Hematopoietic multipotent progenitor cell (in vitro differentiated cells): ENCODE measurements at places on chromosomes 4 and X. TPM values are rescaled to one million over a fixed set of nuclear protein-coding genes. Genes with fewer than 3 reads are reported as not detected.

WDR17 gene
- total RNA-seq, result 3.2 TPM

- no peak for DNase-seq
These were observed 111.9 kb upstream of the PPARGC1A start for GRCh38 chr4:24001486-24002329.

RNF212 gene
- total RNA-seq, result 1.1 TPM

LRCH2 gene
- total RNA-seq, result 0.54 TPM

DNA sequence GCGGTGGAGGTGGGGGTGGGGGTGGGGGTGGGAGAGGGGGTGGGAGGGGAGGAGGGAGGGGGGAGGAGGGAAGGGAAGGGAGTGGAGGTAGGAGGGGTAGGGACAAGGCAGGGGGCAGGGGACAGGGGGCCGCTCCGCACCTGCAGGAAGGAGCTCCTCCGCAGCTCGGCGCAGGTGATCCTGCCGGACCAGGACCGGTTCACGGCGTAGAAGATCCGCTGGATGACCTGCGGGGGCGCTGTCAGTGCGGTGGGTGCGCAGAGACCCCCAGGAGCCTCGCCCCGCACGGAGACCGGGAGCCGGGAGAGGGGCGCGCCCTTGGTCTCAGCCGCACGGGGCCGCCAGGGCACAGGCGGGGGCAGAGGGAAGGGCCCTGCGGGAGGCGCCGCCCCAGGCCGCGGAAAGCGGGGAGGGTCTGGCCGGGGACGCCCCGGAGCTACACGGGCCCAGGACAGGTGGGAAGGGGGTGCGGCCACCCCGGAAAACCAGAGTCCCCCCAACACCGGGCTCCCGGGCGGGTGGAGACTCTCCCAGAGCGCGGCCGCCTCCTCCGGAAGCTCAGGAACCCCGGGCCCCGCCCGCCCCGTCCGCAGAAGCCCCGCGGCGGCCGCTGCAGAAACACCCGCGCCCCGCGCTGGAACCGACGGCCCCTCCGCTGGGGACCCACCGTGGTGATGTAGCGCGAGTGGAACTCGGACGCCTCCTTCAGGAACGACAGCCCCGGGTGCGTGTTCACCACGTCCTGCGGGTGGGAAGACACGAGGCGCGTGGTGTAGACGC lies 27.6 kb upstream of the GTPBP6 start:
- DNase-seq, result no peak

- DNase-seq, result no peak
These were observed 96.6 kb upstream of the LRPAP1 start for GRCh38 chr4:3628868-3629175.

SLC6A14 gene
- not detected for total RNA-seq

ZNF732 gene
- total RNA-seq, result not detected

DNA sequence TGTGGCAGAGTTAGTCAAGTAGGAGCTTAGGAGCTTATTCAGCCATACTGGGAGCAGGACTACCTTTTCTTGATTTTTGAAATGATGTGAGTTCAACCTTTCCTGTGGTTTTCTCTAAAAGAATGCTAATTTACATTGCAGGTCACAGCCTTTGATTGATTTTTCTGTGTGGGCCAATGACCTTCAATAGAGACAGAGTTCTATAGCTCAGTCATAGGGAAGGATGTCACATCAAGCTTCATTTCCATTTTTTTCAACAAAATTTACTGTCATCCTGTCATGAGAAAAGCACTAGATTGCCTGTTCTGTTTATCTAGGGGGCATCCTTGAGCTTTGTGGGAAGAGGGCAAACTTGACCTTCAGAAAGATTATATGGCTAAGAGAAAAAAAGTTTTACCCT lies 448.7 kb downstream of the MID1IP1 start:
- DNase-seq, result no peak

FOXR2 gene
- total RNA-seq, result not detected

- no peak for DNase-seq
These were observed 487.2 kb upstream of the LCORL start for GRCh38 chr4:18508786-18509185.

DUSP21 gene
- not detected for total RNA-seq

DNA sequence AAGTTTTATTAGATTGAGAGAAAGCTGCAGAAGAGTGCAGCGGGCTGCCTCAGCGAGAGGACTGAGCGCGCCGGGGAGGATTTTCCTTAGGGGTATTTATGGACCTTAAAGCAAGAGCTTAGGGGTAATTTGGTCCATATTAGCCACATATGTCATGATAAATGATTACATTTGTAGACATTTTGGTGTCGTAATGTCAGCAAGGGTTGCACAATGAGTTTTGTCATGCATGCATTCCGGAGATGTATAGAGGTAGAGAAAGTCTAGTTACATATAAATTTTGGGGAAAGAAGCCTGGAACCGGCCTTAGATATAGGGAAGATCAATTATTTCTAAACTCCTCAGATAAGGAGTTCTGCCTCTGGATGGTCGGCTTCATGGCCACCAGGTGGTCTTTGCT lies 10.0 kb downstream of the MGST2 start:
- no peak for DNase-seq

DNA sequence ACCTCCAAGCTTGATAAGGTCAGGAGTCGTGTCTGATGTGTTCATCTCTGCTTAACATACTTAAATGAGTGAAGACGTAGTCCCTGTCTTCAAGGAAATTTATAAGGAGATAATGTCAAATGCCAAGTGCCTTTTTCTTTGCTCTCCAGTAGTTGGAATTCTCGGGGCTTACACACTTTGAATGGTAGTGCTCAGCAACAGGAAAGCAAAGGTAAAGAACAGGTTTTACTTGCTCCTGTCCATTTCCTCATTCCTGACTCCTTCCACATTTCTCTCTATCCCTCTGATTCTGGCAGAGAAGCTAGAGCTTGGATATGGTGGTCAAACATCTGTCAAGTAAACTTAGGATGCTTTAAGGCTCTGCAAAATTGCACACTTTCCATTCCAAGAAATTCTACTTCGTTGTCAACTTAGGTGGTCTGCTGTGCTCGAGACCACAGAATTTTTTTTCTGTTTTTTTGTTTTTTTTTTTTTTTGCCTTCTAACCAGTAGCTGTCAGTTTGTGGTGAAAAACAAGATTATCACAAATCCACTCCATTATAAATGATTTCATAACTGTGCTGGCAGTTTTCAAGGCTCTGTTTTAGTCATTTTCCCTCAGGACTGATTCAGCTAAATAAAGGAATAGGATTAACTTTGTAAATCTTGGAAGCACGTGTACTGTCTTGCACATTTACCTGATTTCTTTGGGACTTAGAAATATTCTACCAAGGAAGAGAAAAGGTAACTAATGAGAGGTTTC lies 180.8 kb upstream of the ANXA3 start:
- DNase-seq, result no peak

BGN gene
- not detected for total RNA-seq

DNA sequence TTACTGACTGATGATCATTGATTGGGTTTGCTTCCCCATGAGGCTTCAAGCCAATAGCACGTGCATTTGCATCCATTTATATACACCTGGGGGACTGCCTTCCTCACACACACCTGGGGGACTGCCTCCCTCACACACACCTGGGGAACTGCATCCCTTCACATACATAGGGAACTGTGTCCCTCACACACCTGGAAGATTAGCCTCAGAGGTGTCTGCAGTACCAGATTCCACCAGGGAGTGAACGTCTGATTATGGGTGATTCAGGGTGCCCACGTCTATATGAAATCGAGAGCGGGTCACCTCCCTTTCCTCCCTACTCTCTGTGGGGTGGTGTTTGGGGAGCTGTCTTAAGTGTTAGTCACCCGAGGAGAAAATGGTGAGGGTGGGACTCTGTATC lies 16.9 kb downstream of the CD99 start:
- no peak for DNase-seq

ART3 gene
- not detected for total RNA-seq

CXCL9 gene
- total RNA-seq, result under 0.01 TPM

- DNase-seq, result no peak
These were observed 121.5 kb downstream of the REELD1 start for GRCh38 chr4:146335763-146336409.

GRCh38 chr4:77817304-77818072 lies 1.7 kb downstream of the CNOT6L start:
- no peak for DNase-seq

DNA sequence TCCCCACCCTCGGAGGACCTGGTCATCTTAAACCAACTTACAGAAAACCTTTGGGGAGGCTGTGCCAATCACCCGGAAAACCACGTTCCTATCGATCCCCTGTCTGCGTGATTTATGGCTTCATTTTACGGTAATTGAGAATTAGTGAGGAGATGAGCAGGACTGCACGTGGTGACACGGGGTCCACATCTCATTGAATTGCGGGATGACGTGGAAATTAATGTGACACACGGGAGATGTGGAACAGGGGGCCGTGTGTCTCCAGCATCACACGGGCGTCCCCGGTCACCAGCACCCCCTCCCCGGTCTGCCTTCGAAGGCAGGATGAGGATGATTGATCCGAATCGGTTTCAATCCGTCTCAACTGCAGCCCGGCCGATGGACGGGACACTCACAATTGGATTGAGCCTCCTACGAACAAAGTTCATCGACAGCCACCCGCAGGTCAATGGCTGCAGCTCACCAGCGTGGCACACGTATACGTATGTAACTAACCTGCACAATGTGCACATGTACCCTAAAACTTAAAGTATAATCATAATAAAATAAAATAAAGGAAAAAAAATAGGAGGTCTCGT lies 160.3 kb downstream of the SHOX start:
- DNase-seq, result no peak

DNA sequence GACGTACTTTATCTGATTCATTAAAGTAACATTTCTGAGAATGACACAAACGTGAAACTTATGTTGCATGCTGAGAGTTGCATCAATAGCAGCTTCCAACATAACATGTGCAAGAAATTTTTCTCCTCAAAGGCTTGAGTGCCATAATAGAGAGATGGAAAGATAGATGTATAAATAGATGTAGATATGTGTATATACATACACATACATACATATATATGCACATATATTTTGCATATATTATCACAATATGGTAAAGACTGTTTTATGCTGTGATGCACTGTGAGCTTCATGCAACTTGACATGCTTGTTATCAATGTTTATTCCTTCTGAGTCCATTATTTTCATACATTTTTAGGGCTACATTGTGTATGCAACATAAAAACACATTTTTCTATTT lies 270.6 kb upstream of the GALNTL6 start:
- DNase-seq, result no peak

GRCh38 chr4:38600575-38600974 lies 63.4 kb upstream of the KLF3 start:
- DNase-seq, result no peak

OCRL gene
- 7.5 TPM for total RNA-seq

GRCh38 chr4:34417160-34417559 lies 1827.2 kb downstream of the ARAP2 start:
- no peak for DNase-seq

CDKL5 gene
- 1.9 TPM for total RNA-seq

LDB2 gene
- under 0.01 TPM for total RNA-seq

DNA sequence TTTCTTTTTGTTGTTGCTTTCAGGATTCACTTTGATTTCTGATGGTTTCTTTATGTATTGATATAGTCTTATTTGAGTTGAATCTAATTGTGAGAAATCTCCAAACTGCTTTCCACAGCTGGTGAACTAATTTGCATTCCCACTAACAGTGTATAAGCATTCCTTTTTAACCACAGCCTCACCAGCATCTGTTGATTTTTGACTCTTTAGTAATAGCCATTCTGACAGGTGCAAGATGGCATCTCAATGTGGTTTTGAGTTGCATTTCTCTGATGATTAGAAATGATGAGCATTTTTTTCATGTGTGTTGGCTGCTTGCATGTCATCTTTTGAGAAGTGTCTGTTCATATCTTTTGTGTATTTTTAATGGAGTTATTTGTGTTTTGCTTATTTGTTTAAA lies 1023.1 kb downstream of the SH3BGRL start:
- no peak for DNase-seq

TCEAL9 gene
- 4.0 TPM for total RNA-seq

DNA sequence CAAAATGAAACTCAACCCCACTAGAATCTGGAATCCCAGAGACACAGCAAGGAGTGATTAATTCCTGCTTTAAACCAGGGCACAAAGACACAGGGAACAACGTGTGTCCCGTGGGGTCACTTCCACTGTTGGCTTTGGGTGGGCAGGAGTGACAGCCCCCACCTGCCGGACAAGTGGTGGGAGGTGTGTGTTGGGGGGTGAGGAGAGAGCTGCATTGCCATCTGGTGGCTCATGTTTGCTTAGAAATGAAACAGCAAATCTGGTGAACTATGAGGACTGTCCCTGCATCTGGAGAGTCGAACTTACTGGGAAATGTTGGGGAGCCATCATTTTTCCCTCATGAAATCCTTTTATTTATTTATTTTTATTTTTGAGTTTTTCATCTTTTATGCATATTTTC lies 75.9 kb upstream of the AFAP1 start:
- DNase-seq, result no peak

- DNase-seq, result no peak
These were observed 27.4 kb downstream of the RNF212 start for GRCh38 chr4:1086011-1086410.

SLC34A2 gene
- not detected for total RNA-seq

ARHGAP4 gene
- 242 TPM for total RNA-seq

DNA sequence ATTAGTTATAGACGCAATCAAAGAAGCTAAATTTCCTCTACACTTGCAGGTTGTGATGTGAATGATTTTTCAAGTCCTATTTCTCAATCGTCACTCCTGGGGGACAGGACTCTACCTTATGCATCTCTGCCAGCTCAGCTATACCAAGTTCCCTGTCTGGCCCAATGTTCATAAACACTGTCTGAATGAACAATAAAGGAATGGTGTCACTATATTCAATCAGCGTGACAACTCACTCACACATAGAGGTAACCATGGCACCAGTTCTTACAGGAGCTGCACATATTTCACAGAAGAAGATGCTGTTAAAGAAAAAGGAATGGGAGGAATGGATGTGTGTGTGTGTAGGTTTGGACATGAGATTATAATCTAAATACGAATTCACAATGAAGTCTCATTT lies 280.6 kb downstream of the PPP1R2C start:
- no peak for DNase-seq

- DNase-seq, result no peak
These were observed 115.2 kb downstream of the FAM53A start for GRCh38 chr4:1568855-1569460.

GRCh38 chr4:185534866-185535611 lies at the start of gene PDLIM3:
Gene PDLIM3 (minus strand): TSS chr4:185535507. CDS start chr4:185535434, 73 bp downstream.
- DNase-seq, result no peak

DNA sequence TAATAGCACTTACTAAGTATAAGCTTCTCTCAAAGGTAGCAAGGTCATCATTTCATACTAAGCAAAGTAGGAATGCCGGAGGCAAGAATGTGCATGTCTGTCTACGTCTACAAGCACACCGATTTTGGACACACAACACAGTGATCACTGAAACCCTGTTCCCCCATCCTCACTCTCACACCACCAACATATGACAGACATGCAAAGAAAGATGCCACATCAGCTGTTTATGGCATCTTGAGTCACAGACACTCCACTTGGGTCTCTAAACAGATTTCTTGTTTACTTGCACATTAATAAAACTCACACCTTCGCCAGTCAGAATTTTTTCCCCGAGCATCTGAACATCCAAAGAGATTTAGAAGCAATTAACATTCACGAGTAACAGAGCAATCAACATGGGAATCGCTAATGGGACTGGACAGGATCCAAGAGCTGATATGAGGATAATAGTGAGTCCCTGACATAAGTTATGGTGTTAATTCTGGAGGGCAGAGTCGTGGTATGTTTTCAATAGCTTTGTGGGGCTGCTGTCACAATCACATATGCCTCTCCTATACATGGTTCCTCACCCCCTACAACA lies 324.1 kb downstream of the DHX15 start:
- DNase-seq, result no peak

GRCh38 chr4:24211856-24212255 lies 322.0 kb upstream of the PPARGC1A start:
- no peak for DNase-seq

- no peak for DNase-seq
These were observed 99.5 kb downstream of the ENOX2 start for GRCh38 chrX:130803537-130803936.

MAGEE2 gene
- 0.27 TPM for total RNA-seq

SPARCL1 gene
- not detected for total RNA-seq
